Dermis blood vessel endothelial cell (primary cell): ENCODE measurements at places on chromosomes 16 and 17. TPM values are rescaled to one million over a fixed set of nuclear protein-coding genes. Genes with fewer than 3 reads are reported as not detected.
A peak's percentile ranks its signal among the peaks of the same experiment; 100 is the strongest.

The CCDC78 gene
- 0.34 and 0.65 TPM in 2 replicates for total RNA-seq

The MSLN gene
- total RNA-seq = 0.09 TPM in 1 of 2 replicates, not detected in the other

- DNase-seq = no peak
These were observed 14.8 kb downstream of the TMEM186 start for GRCh38 chr16:8782673-8783072.

DNA sequence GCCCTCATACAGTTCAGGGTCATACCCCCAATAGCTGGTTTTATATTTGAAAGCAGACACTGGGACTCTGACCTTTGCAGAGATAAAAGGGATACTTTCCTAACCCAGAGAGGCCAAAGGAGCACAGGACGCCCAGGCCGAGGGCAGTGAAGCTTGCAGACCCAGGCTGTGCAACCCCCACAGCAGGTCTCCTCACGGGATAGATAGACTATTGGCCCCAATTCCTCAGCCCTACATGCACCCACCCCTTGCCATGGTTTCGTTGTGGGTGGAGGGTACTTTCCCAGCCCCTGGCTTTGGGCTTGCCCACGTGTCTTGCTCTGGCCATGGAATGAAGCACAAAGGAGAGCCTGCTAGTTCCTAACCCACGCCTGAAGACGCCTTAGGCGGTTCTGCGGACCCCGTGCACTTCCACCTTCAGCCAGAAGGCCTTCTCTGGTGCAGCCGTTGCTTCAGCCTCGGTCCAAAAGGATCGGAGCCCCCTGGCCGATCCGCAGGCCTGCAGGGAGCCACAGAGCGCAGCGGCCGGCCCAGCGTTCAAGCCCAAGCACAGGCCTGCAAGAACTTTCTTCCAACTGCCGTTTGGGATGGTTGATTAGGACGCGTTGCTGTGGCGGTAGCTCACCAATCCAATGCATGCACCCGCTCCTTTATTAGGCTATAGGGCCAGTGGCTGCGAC is 9.8 kb upstream of the BRCA1 start:
- DNase-seq = no peak

DNA sequence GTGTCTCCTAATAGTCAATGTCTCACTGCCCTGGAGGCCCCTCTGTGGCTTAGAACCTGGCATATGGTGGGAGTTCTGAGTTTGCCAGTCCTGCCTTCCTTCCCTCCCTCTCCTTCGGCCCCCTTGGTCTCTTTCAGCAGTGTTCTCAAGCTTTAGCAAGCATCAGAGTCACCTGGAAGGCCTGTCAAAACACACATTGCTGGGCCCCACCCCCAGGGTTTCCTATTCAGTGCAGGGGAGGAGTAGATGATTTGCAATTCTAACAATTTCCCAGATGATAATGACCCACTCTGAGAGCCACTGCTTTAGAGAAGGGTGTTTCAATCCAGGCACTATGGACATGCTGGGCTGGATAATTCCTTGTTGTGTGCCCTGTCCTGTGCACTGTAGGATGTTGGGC is 26.4 kb upstream of the TMEM220 start:
- DNase-seq = no peak

DNA sequence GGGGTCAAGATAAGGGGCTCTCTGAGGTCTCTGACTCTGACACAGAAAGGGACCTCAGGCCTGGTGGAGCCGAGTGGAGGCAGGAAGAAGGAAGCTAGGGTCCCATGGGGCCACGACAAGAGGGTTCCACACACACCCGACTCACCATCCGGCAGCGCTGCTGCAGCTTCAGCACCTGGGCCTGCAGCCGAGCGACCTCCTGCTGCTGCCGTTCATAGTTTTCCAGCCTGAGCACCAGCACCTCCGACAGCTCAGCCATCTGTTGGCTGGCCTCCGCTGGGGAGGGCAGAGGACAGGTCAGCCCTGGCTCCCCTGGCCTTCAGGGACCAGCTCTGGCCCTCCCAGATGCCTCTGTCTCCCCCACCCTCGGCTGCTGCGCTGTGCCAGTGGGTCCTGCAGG is 6.4 kb downstream of the HAP1 start:
- DNase-seq = no peak

- DNase-seq = no peak
These were observed 1417.9 kb upstream of the GOT2 start for GRCh38 chr16:60151987-60152386.

The PPP1R1B gene
- not detected in 2 replicates for total RNA-seq

The HEATR9 gene
- not detected in 2 replicates for total RNA-seq

The TBC1D3H gene
- not detected in 2 replicates for total RNA-seq

The CHST6 gene
- total RNA-seq = 1.2 and 1.9 TPM in 2 replicates

DNA sequence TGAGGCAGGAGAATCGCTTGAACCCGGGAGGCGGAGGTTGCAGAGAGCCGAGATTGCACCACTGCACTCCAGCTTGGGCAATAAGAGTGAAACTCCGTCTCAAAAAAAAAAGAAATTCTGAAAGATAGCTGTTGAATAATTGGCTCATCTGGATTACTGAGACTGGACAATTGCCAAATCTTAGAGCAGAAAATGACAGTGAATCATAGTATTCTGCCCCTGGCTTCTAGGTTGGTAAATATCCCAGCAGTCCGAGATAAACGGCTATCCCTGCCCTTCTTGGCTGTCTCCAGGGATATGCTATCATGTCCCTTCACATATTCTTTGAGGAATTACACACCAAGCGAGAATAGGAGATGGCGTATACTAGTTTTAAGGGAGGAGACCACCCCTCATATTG is 35.5 kb upstream of the METTL16 start:
- peak; percentile 24 for DNase-seq

- no peak for DNase-seq
These were observed 74.0 kb upstream of the SIAH1 start for GRCh38 chr16:48459167-48459566.

DNA sequence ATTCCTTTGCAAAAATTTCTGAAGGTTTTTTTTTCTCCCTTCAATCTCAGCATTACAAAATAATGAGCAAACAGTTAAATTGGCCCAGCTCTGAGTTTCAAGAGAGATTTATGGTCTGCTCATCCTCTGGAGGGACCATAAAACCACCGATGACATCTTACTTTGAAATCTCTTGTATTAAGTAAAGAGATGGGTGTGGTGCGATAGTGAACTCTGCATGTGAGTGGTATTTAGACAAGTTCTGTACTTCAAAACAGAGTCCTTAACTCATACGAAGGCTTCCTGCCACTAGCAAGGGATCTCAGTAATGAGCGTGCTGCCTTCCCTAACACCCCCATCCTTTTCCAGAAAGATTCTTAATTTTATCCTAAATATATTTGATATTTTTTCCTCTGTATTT is 2.1 kb downstream of the FAM20A start:
- DNase-seq = no peak

DNA sequence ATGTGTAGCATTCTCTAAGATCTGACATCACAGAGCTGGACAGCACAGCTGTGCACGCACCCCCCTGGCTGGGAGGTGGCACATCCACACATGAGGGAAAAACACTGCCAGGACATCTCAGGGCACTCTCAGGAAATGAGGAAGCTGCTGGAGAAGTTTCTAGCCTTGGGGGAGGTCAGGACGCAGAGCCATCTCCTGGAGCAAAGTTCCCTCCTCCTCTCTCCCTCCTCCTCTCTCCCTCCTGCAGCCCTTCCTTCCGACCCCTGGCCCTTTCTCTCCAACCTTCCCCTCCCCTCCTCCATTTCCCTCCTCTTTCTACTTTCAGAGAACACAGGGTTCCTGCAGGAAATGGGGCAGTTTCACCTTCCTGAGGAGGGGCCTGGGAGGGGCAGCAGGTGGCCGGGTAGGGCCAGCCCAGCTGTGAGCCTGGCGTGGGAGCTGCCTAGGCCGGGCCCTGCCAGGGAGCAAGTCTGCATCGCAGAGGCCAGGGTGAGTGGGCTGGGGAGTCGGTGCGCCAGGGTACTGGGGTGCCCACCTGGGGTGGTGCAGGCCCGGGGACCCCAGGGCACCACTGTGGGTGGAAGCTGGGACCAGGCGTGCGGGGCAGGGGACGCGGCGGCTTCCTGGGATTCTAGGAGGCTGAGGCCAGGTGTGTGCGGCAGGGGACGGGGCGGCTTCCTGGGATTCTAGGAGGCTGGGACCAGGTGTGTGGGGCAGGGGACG is at the start of gene DPEP1:
DPEP1 (plus strand) TSS at position 412 of the 723 bp plus-strand sequence. CDS start 16,769 bp downstream, outside the sequence.
- peak; percentile 24 for DNase-seq

DNA sequence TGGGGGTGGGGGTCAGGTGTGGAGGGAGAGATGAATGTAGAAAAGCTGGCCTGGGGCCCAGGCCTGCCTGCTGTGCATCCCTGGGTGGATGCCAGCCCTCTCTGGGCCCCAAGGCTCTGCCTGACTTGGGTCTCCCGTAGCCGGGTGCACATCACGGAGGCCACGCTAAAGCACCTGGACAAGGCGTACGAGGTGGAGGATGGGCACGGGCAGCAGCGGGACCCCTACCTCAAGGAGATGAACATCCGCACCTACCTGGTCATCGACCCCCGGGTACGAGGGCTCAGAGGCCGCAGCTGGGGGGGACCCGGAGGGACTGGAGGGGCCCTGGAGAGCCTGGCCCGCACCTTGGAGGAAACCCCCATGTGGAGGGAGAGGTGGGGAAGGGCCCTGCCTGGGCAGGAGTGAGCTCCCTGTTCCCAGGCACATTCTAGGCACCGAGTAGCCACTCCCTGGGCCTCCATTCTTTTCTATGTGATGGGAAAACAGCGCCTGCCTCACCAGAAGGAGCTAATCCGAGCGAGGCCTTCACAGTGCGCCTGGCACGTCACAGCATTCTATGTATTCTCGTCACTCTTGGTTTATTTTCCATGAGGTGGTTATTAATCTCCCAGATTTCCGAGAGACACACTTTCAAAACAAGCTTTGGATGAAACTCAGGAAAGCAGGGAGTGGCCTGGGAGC is 34.7 kb downstream of the ADCY7 start:
- no peak for DNase-seq

DNA sequence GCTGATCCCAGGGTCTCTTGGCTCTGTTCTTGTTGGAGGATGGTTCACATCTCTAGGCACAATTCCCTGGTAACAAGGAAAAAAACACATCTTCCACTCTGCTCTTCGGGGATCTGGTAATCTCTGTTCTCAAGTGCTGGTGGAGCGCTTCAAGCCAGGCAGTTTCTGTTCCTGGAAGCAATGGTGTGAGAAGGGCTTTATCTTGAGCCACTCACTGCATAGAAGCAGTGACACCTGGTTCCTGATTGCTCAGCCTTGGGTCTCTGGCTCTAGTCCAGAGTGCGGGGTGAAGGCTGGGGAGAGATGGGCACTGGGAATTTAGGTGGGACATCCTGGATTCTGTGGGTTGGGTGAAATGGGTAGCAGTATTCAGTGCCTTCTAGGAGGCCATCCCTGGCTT is 14.1 kb downstream of the AKAP1 start:
- no peak for DNase-seq

- no peak for DNase-seq
These were observed 5.8 kb downstream of the SPPL2C start for GRCh38 chr17:45850468-45850867.

The HAP1 gene
- 0.23 and 0.68 TPM in 2 replicates for total RNA-seq

The PYDC1 gene
- not detected in 2 replicates for total RNA-seq

DNA sequence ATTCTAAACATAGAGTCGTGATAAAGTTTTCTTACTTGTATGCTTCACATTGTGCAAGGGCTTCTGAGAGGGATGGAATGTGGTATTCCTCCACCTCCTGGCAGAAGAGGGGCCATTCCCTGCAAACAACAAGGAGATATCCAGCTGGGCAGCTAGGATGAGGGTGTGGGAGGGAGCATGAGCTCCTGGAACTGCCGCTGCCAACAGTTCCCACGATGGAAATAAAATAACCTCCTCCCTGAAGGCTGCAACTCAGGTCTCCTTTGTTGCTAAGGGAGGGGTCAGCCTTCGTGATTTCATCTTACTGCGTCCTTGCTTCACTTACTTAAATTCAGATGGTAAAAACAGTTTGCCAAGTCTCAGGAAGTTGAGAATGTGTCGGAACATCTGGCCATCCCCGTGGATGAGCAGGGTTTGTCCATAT is 15.6 kb downstream of the PLEKHG4 start:
- no peak for DNase-seq

DNA sequence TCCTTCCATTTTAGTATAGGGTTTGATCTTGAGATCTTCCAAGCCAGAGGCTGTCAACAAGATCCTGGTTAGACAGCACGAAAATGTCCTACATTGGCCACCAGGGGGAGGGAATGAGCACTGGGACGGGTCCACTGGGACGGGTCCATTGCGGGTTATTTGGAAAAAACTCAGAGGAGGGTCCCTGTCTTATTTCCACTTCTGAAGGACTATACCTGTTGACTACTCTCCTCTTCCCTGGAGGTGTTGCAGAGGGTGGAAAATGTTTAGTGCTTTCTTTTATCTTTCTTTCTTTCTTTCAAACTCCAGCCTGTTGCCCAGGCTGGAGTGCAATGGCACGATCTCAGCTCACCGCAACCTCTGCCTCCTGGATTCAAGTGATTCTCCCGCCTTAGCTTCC is 2.5 kb downstream of the TTLL6 start:
- DNase-seq = peak; percentile 76

DNA sequence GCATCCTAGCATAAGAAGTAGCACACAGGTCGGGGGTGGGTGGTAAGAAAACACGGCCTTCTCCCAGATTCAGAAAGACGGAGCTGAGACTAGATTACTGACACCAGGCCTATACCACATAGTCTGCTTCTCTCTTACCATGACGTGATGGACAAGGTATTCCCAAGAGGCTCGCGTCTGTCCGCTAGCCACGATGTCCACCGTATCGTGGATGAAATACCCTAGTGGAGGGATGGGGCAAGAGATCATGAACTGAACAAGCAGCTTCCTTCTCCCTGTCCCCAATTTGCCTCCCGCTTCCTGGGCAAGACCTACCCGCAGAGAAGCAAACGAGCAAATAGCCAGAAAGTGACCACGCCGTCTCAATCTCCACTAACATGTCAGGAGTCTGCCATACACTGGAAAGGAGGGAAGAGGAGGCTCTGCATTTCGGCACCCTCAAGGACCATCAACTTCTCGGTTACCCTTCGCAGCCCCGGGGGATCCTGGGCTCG is 820 bp downstream of the TLCD1 start:
- DNase-seq = peak; percentile 34

GRCh38 chr16:11063448-11064201 is 119.3 kb downstream of the CLEC16A start:
- no peak for DNase-seq

GRCh38 chr17:28955408-28955807 is 4.1 kb upstream of the PHF12 start:
- no peak for DNase-seq

The CYB561 gene
- total RNA-seq = 33.4 and 35.9 TPM in 2 replicates

DNA sequence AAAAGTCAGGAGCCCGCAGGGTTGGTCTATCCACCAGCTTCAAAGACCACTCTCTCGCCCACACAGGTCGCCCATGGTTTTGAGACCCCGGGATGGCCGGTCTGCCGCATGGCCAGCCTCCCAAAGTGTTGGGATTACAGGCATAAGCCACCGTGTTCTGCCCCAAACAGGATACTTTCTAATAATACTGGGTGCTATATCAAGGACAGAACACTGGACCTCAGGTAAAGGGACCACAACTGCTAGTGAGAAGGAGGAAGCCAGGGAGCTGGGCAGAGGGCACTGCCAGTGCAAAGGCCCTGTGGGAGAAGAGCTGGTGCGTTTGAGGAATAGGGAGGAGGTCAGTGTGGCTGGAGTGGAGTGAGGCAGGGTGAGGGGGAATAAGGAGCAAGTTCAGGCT is 34.1 kb downstream of the IL21R start:
- no peak for DNase-seq

- DNase-seq = no peak
These were observed 105.4 kb downstream of the ZNF423 start for GRCh38 chr16:49750341-49751000.

GRCh38 chr16:55494994-55495421 is 13.9 kb upstream of the LPCAT2 start:
- DNase-seq = peak; percentile 91

The OR3A3 gene
- not detected in 2 replicates for total RNA-seq

GRCh38 chr17:58969156-58969555 is 137.5 kb downstream of the TRIM37 start:
- no peak for DNase-seq

The ZNF778 gene
- 21.5 and 59.9 TPM in 2 replicates for total RNA-seq
